NCI-H1436 (cell line): ENCODE measurements at places on chromosomes 12 and 14.
A peak's percentile ranks its signal among the peaks of the same experiment; 100 is the strongest.

- DNase-seq: no peak
These were observed 215.9 kb upstream of the BMP4 start for GRCh38 chr14:54172562-54172961.

GRCh38 chr14:68297876-68298468 is 478.4 kb downstream of the RAD51B start:
- DNase-seq: no peak

- no peak for DNase-seq
These were observed 188.5 kb downstream of the ZFP36L1 start for GRCh38 chr14:68604361-68604730.

DNA sequence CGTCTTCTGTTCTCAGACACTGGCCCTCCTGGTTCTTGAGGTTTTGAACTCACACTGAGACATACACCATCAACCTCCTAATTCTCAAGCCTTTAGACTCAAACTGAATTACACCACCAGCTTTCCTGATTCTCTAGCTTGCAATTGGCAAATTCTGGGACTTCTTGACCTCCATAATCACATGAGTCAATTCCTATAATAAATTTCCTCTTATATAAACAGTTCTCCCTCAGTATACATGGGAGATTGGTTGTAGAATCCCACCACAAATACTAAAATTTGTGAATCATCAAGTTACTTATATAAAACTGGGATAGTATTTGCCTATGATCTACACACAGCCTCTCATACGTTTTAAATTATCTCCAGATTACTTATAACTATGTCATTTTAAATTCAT is 162.2 kb downstream of the DIO2 start:
- DNase-seq: no peak

DNA sequence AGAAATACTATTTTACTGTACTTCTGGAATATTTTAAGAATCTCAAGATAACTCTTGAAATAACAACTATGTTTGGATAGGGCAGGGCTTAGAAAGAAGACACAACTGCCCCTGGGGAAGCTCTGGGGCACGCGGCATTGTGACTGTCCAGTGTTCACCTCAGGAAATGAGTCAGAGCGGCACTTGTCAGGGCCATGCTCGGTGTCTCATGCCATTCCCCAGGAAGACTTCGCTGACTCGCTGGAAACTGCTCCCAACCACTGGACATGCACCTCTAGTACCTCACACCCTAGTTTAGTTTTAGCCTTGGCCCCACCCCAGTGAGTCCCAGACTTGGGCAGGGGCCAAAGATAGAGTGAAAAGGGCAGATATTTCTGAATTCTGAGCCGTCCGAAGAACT is 192.0 kb downstream of the TTC7B start:
- no peak for DNase-seq

GRCh38 chr12:118063576-118064391 is 2.8 kb upstream of the WSB2 start:
- no peak for DNase-seq

- no peak for DNase-seq
These were observed 22.2 kb upstream of the CCND2 start for GRCh38 chr12:4251216-4251891.

- DNase-seq: no peak
These were observed 40.3 kb downstream of the SUSD6 start for GRCh38 chr14:69651664-69652063.

DNA sequence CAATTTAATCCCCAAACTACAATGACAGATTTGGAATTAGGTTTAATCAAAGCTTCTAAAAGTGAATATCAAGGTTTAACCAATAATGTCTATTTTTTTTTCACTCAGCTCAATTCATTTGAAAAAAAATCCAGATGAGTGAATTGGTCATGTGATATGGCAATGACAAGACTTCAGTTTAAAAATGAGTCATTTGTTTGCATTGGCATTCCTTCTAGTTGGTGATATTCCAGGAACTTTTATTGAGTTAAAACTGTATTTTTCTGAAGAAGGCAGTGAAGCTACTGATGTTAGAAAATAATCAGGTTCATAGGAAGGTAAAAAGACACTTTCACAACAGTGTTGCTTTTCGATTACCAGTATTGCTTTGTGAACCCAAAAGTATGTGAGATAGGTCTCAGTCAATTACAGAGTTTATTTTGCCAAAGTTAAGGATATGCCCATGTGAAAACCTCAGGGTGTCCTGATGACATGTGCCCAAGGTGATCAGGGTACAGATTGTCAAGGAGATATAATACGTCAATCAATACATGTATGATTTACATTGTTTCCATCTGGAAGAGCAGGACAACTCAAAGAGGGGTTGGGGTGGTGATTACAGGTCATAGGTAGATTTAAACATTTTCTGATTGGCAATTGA is 1214.9 kb downstream of the GALC start:
- no peak for DNase-seq

- no peak for DNase-seq
These were observed 24.7 kb upstream of the HIF1A start for GRCh38 chr14:61670576-61670975.

- no peak for DNase-seq
These were observed 88.0 kb downstream of the ANO6 start for GRCh38 chr12:45303945-45304344.

- no peak for DNase-seq
These were observed 139.7 kb downstream of the RIMBP2 start for GRCh38 chr12:130576371-130576816.

- no peak for DNase-seq
These were observed 74.4 kb downstream of the TMX1 start for GRCh38 chr14:51314321-51315015.

GRCh38 chr12:23528316-23528715 is 421.2 kb downstream of the SOX5 start:
- no peak for DNase-seq

- DNase-seq: no peak
These were observed 13.4 kb downstream of the NCAPD2 start for GRCh38 chr12:6507102-6507998.

DNA sequence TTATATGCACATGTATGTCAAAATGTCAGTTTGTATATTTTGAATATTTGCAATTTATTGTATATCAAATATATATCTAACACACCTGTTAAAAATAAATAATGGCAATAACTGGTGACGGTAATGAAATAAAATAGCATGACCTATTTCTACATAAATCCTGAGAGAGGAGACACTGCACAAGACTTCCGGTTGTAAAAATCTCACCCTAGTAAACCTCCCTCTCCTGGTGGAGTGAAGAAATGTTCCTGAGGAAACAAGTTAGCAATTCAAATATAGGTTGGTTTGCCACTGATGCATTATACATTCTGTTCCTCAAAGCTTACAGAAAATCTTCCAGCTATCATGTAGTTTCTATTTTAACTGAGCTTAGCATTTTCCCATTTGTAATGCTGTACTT is 166.1 kb upstream of the SYT10 start:
- peak; percentile 17 for DNase-seq

DNA sequence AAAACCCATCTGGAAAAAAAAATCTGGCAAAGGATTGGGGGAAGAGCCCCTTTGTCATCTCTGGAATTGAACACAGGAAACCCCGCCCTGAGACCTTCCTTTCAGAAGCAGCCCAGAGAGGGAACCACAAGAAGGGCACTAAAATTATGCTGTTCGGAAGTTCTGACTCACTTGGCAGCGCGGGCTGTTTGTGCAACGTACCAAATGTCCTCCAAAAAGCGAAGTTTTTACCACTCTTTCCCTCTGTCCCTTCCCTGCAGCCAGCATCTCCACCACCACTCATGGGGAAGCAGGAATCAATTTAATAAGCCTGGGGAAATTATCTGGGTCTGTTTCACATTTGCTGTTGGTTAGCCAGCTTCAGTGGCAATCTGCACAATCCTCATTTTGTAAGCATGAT is 3.2 kb upstream of the SYNE3 start:
- DNase-seq: no peak

- DNase-seq: peak; percentile 41
These were observed 60.6 kb upstream of the ANO4 start for GRCh38 chr12:100733817-100734593.

DNA sequence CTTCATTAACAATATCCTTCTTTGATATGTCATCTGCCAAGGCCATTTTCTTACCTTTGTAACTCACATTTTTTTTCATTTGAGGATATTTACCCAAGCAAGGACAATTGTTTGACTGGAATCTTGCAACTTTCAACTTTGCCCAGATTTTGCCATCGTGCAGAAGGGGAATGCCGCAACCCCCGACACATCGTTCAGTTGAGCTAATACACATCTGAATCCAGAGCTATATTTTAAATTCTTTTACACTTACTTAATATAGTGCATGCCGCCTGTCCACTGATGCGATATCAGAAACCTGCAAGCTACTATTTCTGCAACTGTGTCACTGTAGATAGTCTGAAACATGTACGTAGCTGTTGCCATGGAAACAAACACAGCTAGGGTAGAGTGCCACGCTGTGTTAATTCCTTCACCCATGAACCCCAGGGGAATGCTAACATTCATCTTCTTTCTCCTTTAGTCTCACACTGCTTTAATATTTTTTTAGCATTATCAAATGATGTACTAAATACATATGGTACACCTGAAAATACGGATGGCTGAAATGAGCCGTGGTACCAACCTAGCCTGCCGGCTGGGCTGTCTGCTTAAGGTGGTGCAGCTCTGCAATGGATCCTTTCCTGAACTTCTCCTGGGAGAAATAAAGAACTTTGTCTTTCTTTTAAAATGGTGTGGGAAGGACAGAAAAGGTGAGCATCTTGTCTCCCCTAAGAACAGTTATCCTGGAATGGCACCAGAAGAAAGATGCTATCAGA is 77.0 kb upstream of the FOXN3 start:
- DNase-seq: no peak

- no peak for DNase-seq
These were observed 435.7 kb upstream of the MDGA2 start for GRCh38 chr14:48111151-48111550.

DNA sequence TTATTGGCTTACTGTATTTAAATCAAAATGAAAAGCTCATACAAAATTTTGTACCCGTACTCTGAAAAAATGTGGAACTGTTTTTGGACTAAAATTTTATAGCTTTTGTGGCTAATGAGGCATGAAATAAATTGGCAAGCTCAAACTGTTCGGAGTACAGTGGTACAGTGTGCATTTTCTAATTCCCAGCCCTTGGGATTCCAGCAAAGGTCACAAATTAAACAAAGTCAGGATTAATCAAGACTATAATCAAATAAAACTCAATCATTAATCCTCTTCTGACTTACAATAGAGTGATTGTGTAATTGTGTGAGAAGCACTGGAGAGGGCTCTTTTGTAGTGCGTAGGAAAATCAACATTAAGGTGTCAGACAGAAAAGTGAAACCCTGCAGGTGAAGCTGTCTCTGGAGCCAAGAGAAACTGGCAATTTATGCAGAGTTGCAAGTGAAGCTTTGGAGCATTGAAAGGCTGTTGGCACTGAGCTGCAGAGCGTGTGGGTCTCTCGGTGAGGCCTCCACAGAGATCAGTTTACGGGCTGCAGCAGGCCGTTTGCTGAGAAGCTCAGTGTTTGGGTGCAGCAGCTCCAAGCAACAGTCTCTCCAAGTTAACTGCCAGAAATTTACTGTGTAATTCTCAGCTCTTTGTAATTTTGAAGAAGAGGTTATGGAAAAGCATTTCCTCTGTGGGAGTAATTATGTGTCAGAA is 275.9 kb downstream of the FBXL14 start:
- DNase-seq: peak; percentile 60

- no peak for DNase-seq
These were observed 171.7 kb downstream of the NRXN3 start for GRCh38 chr14:78341827-78342389.
